Adrenal gland (tissue), 19 donors: ENCODE measurements at places on chromosomes 13 and 19. TPM values are rescaled to one million over a fixed set of nuclear protein-coding genes. Genes with fewer than 3 reads are reported as not detected.

- H3K27ac ChIP-seq: no peak overlapping the region
- no peak overlapping the region for H3K4me3 ChIP-seq
- DNase-seq: no peak
- H3K4me1 ChIP-seq: no peaks in the 10 kb centered on the region
- H3K36me3 ChIP-seq: no peaks in the 10 kb centered on the region
These were observed 676.3 kb upstream of the ARGLU1 start for GRCh38 chr13:107244241-107244640.

DNA sequence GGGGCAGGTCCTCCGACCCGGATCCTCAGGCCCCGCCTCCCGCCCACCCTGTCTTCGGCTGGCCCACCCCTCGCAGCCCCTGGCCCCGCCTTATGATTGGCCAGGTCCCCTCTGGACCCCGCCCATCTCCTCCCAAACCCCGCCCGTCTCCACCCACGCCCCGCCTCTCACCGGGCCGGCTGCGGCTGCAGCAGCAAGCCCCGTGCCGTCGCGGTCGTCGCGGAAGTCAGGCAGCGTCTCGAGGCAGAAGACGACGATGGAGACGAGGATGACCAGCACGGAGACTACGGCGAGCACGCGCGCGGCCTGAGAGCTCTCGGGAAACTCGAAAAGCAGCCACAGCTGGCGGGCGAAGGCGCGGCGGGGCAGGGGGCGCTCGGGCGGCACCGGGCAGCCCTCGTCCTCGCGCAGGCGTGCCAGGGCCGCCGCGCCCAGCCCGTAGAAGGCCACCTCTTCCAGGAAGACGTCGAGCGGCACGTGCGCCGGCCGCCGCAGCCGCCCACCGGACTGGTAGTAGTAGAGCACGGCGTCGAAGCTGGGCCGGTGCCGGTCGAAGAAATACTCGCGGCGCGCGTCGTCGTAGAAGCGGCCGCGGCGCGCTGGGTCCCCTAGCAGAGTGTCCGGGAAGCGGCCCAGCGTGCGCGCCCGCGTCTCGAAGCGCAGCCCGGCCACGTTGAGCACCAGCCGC lies 495 bp downstream of the KCNA7 start:
- no peaks in the 10 kb centered on the region for H3K36me3 ChIP-seq
- no peak overlapping the region for H3K4me3 ChIP-seq
- no peak overlapping the region for H3K27ac ChIP-seq

DNA sequence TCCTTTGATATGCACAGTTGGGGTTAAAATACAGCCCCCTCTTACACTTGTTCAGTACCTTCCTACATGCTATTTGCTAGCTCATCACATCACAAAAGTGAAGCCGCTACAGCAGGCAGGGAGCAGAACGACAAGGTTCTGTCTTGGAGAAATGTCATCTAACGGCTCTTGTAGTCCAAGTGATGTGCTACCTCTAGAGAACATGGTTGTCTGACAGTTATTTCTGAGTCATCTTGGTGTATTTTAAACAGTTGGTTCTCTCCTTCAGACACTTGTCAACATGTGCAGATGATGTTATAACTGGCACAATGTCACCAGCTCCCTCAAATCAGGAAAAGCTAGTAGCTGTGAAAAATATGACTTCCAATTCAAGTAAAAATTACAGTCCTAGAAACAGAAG lies 865.0 kb downstream of the PCDH9 start:
- no peak overlapping the region for H3K27ac ChIP-seq
- no peaks in the 10 kb centered on the region for H3K27me3 ChIP-seq
- H3K36me3 ChIP-seq: no peaks in the 10 kb centered on the region
- H3K4me1 ChIP-seq: no peaks in the 10 kb centered on the region

DNA sequence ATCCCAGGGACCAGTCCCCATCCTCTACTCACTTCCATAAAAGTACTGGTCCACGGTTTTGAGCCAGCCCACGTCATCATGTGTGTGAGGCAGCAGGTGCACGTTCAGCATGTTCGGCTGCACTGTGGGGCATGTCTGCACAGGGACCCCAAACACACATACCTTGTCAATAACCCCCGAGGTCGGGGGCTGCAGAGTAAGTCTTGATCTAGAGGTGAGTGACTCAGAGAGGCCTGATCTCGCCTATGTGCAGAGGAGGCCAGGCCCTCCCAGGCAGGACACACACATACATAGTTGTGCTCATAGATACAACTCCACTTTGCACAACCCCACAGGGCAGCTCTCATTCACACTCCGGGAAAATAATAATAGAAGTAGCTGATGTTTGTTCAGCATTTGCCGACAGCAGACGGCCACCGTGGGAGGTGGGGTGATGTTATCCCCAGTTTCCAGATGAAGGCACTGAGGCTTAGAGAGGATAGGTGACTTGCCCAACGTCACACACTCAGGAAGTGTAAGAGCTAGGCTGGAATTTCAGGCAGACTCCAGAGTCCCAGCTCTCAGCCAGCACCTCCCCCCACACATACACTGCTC lies 774 bp downstream of the MAN2B1 start:
- H3K27ac ChIP-seq: no peak overlapping the region
- H3K4me1 ChIP-seq: peaks cover 17% of the 10 kb centered on the region
- no peak for DNase-seq
- H3K4me3 ChIP-seq: peak overlapping the region; percentile 60
- no peaks in the 10 kb centered on the region for H3K36me3 ChIP-seq
- H3K27me3 ChIP-seq: no peaks in the 10 kb centered on the region

- no peaks in the 10 kb centered on the region for H3K4me1 ChIP-seq
- no peak overlapping the region for H3K27ac ChIP-seq
- H3K27me3 ChIP-seq: no peaks in the 10 kb centered on the region
- H3K36me3 ChIP-seq: peaks cover 27% of the 10 kb centered on the region
These were observed 8.9 kb downstream of the ZNF546 start for GRCh38 chr19:40005691-40006272.

DNA sequence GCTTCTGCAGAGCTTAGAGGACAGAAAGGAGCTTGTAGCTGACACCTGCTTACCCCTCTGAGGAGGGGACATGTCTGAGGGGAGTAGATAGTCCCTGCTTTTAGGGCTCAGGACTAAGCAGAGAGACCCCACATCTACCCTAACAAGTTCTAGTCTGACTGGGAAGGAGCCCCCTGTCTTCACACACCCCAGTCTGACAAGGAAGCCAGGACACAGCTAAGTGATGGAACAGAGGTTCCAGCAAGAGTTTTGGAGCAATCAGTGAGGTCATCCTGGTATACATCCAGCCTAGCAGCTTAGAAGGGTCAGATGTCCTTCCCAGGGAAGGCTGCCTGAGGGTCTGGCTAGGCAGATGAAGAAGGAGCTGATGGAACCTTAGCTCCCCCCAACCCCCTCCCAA lies 15.0 kb downstream of the PAF1 start:
- H3K4me3 ChIP-seq: no peak overlapping the region
- DNase-seq: no peak
- no peak overlapping the region for H3K27ac ChIP-seq
- H3K4me1 ChIP-seq: peaks cover 20% of the 10 kb centered on the region

- no peaks in the 10 kb centered on the region for H3K27me3 ChIP-seq
- no peak overlapping the region for H3K4me3 ChIP-seq
- H3K4me1 ChIP-seq: peaks cover 42% of the 10 kb centered on the region
- DNase-seq: no peak
- H3K36me3 ChIP-seq: no peaks in the 10 kb centered on the region
These were observed 67.7 kb downstream of the IRS2 start for GRCh38 chr13:109718726-109719125.

- no peaks in the 10 kb centered on the region for H3K27me3 ChIP-seq
- H3K36me3 ChIP-seq: no peaks in the 10 kb centered on the region
- no peak overlapping the region for H3K27ac ChIP-seq
- peaks cover 25% of the 10 kb centered on the region for H3K4me1 ChIP-seq
- DNase-seq: no peak
These were observed 19.4 kb downstream of the EPS15L1 start for GRCh38 chr19:16452325-16452724.

DNA sequence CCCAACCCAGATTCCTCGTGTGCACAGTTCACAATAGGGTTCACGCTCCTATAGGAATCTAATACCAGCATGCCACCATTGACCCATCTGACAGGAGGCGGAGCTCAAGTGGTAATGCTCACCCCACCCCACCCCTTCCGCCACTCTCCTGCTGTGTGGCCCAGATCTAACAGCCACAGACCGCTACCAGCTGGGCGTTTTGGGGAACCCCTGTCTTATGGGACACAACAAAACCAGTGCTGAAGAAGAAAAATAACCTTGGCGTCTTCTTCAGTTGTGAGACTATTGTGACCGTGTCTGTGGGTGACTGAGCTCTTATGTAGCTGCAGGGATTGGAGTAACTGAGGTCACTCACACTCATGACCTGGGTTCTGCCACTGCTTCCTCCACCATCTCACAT lies 5.2 kb upstream of the OR10H1 start:
- H3K27me3 ChIP-seq: peaks cover 5% of the 10 kb centered on the region
- no peak overlapping the region for H3K4me3 ChIP-seq
- H3K4me1 ChIP-seq: no peaks in the 10 kb centered on the region
- no peak overlapping the region for H3K27ac ChIP-seq
- no peak for DNase-seq

- no peaks in the 10 kb centered on the region for H3K4me1 ChIP-seq
- H3K27me3 ChIP-seq: peaks cover 4% of the 10 kb centered on the region
- H3K36me3 ChIP-seq: no peaks in the 10 kb centered on the region
- no peak overlapping the region for H3K4me3 ChIP-seq
These were observed 139.5 kb downstream of the TEX29 start for GRCh38 chr13:111459803-111460547.

DNA sequence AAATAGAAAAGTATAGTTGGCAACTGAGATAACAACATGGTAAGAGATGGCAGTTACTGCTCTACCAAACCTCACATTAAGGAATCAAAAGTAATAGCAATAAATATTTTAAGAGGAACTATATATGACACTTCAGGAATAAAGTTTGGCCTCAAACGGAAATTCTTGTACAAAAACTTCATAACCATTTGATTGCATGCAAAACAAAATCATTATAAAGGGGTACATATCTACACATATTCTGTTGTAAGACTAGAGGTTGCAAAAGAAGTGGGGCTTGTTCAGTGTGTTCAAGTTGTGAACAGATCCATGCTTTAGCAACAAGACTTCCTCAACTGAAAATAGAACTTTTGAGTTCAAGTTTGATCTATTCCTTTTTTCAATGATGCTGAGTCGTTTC lies 133.5 kb upstream of the MIR17HG start:
- no peaks in the 10 kb centered on the region for H3K36me3 ChIP-seq
- no peaks in the 10 kb centered on the region for H3K4me1 ChIP-seq

DNA sequence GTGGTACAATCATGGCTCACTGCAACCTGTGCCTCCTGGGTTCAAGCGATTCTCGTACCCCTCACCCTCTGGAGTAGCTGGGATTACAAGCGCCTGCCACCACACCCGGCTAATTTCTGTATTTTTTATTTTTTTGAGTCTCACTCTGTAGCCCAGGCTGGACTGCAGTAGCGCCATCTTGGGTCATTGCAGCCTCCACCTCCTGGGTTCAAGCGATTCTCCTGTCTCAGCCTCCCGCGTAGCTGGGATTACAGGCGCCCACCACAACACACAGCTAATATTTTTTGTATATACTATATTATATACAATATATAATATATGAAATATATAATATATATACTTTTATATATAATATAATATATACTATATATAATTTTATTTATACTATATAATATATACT lies 52.5 kb downstream of the COLGALT1 start:
- H3K36me3 ChIP-seq: no peaks in the 10 kb centered on the region
- H3K4me1 ChIP-seq: peaks cover 5% of the 10 kb centered on the region
- no peak overlapping the region for H3K27ac ChIP-seq
- DNase-seq: no peak

- H3K4me1 ChIP-seq: peaks cover 11% of the 10 kb centered on the region
- H3K4me3 ChIP-seq: no peak overlapping the region
- no peaks in the 10 kb centered on the region for H3K36me3 ChIP-seq
- DNase-seq: no peak
These were observed 35.9 kb upstream of the MPHOSPH8 start for GRCh38 chr13:19597523-19597922.

DNA sequence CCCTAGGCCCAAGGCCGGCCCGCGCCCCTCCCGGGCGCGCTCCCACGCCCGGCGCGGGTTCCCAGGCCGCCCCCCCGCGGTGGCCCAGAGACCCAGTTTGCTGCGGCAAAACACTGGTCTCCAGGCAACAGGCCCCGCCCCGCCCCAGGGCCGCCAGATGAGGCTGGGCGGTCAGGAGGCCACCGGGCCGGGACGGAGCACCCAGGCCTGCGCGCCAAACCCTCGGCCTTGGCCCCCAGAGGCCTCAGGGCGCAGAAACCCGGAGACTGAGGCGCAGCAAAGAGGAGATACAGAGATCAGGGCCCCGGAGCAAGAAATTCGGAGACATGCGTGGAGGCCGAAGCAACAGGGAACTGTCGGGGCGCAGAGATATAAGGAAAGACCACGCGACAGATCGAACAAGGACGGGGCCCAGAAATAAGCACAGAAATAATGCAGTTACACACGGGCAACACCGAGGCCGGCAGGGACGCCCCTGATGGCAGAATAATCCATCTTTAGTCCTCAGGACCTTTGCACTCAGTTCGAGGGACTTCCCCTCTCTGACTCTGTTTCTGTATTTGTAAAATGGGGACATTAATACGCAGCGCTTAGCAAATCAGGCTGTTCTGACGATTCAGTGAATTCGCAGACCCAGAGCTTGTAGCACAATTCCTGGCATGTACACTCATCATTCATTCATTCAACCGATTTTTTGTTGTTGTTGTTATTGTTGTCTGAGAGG lies 20.8 kb upstream of the ERCC1 start:
- H3K27ac ChIP-seq: peak overlapping the region; percentile 92
- H3K27me3 ChIP-seq: no peaks in the 10 kb centered on the region
- peaks cover 17% of the 10 kb centered on the region for H3K4me1 ChIP-seq
- DNase-seq: peak; percentile 93

GRCh38 chr19:17220207-17220758 lies 5.1 kb downstream of the USE1 start:
- peaks cover 13% of the 10 kb centered on the region for H3K4me1 ChIP-seq
- peaks cover 22% of the 10 kb centered on the region for H3K36me3 ChIP-seq
- peak; percentile 85 for DNase-seq
- H3K27me3 ChIP-seq: no peaks in the 10 kb centered on the region
- peak overlapping the region; percentile 10 for H3K4me3 ChIP-seq
- H3K27ac ChIP-seq: peak overlapping the region; percentile 86

GRCh38 chr13:24922387-24922744 lies 158.4 kb downstream of the RNF17 start:
- no peaks in the 10 kb centered on the region for H3K27me3 ChIP-seq
- peaks cover 4% of the 10 kb centered on the region for H3K4me1 ChIP-seq
- H3K36me3 ChIP-seq: no peaks in the 10 kb centered on the region
- no peak overlapping the region for H3K27ac ChIP-seq
- DNase-seq: peak; percentile 30

Gene ADAMTSL5
- total RNA-seq: 3.4 TPM

Gene CEACAM21
- total RNA-seq: 4.7 TPM

Gene CEP89
- 14.1 TPM for total RNA-seq

Gene CHST8
- 0.06 TPM for total RNA-seq

Gene ZSCAN18
- total RNA-seq: 79.1 TPM

Gene KLK3
- not detected for total RNA-seq

Gene PRKCG
- not detected for total RNA-seq
